Kidney epithelial cell (primary cell): ENCODE measurements at places on chromosomes 5 and 9. TPM values are rescaled to one million over a fixed set of nuclear protein-coding genes. Genes with fewer than 3 reads are reported as not detected.
A peak's percentile ranks its signal among the peaks of the same experiment; 100 is the strongest.

GRCh38 chr5:159341145-159341544 is 10.9 kb upstream of the IL12B start:
- DNase-seq = no peak

- DNase-seq = peak; percentile 82
Measured at GRCh38 chr9:76379494-76379893, 14.7 kb downstream of the RFK start.

GRCh38 chr9:36400332-36401163 is 479 bp upstream of the RNF38 start:
- DNase-seq = no peak

DNA sequence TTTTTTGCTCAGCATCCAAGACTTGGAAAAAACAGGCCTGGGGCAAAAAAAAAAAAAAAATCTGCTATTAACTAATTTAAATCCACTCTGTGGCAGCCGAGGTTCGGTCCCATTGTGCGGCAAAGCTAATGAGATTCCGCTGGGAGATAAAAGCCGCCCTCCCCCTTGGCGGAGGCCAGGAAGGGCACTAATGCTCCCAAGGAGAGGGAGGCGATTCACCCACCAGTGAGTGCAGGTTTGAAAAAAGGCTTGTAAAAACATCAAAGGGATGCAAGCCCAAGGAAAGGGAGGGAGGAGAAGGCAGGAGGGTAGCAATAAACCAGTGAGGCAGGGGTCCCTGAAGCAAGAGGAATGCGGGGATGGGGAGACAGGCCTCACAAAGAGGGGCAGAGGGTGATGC is 129.5 kb upstream of the RAPGEF1 start:
- no peak for DNase-seq

DNA sequence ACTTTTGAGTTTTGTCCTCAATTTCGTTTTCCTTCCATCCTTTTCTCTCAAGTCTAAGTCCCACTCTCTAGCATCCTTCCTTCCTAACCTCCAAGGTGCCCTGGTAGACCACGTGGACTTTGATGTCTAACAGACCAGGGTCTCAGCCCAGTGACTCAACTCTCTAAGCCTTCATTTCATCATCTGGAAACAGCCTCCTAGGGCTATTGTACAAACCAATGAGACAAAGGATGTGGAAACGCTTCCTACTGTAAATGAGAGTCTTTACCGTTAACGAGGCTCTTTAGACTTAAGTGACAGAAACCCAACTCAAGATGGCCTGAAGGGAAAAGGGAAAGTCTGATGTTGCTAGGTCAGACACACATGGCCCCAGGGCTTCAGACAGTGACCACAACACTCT is 49.2 kb upstream of the CPLX2 start:
- DNase-seq = no peak

GRCh38 chr9:25519286-25519685 is 159.0 kb downstream of the TUSC1 start:
- no peak for DNase-seq

DNA sequence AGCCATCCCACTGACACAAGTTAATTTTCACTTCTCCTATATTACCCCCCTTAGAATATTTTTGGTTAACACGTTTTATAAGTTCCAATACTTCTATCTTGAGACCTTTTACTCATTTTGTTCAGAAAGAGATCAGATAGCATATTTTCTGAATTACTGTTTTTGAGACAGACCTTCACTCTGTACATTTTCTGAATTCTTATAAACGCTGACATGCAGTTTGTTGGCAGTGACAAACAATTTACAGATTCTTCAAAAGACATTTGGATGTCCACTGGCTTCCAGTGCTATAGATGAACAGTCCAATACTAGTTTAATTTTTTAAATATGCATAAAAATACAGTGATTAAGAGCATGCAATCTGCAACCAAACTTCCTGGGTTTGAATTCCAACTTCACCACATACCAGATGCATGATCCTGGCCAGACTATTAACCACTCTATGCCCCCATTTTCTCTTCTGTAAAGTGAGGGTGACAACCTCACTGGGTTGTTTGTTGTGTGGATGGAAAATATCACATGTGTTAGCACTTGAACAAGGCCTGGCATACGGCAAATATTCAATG is 142.1 kb downstream of the AGTPBP1 start:
- no peak for DNase-seq

DNA sequence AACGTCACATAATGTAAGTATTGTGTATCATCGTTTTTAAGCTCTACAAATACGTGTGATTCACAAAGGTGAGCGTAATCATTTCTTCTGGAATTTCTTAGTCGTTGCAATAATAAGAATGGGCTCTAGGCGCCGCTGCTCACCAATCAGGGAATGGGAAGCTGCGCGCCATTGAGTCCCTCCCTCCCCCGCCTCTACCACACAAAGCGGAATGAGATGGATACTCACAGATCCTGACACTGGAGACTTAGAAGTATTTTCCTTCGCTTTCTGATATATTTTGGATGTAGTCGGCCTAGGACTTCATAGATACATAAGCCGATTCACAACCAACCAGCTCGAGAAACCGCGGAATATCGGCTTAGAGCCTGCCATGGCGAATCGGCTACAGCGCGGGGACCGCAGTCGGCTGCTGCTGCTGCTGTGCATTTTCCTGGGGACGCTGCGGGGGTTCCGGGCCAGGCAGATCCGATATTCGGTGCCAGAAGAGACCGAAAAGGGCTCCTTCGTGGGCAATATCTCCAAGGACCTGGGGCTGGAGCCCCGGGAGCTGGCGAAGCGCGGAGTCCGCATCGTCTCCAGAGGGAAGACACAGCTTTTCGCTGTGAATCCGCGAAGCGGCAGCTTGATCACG is at the start of gene PCDHGA11:
PCDHGA11 (plus strand) TSS at position 197 of the 634 bp plus-strand sequence; CDS start at position 374, 177 bp downstream.
- DNase-seq = no peak

- no peak for DNase-seq
Measured at GRCh38 chr5:175168882-175169507, 275.0 kb downstream of the DRD1 start.

DNA sequence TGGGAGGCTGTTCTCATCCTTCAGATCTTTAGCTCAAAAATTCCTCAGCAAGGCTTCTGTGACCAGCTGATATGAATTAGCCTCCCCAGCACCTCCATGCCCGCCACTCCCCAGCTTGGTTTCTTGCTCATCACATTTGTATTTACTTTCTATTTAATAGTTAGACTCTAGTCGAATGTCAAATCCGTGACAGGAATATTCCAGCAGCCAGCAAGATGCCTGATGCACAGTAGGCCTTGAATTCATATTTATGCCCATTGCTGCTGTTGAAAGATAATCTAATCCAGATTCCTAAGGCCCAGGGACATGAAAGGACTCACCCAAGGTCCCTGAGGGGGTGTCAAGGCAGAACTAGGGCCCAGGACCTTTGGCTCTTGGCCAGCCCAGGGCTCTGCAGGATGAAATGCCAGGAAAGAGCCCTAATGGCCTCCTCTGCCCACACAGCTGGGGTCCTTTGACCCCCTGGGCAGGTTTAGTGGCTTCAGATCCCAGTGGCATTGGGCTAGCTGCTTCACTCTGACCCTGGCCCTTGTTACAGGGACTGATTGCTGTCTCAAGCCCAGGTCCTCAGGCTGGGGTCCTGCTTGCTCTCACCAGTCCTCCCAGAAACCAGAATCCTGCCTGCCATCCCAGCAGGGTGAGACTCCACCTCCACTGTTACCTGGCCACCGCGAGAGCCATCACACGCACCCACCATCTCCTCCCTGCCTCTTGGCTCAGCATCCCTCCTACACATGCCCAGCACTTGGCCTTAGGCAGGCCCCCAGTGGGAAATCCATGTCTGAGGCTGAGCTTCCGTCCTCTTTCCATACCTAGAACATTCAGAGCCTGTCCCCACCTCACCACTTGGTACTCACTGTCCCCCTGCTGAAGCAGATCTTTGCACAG is 7.3 kb downstream of the CSF1R start:
- no peak for DNase-seq

- no peak for DNase-seq
Measured at GRCh38 chr9:2414465-2414864, 207.1 kb upstream of the VLDLR start.

DNA sequence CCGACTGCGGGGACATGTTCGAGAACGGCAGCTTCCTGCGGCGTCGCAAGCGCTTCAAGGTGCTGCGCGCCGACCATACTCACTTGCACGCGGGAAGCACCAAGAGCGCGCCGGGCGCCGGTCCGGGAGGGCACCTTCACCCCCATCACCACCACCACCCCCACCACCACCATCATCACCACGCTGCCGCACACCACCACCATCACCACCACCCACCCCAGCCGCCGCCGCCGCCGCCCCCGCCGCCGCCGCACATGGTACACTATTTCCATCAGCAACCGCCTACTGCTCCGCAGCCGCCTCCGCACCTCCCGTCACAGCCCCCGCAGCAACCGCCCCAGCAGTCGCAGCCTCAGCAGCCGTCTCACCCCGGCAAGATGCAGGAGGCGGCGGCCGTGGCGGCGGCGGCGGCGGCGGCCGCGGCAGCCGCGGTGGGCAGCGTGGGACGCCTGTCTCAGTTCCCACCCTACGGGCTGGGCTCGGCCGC is 514 bp downstream of the FOXB2 start:
- no peak for DNase-seq

DNA sequence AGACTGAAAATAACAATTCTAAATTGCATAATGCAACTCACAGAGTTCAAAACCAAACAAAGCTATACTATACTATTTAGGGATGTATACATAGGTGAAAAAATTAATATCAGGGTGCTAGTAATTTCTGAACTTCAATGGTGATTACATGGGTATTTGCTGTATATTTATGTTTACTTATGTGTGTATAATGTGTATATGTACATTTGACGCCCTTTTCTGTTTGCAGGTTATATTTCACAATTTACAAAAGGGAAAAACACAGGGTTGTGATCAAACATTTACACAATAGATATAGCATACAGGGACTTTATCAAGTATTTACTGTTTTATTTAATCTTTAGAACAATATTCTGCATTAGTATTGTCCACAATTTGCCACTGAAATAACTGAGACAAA is 184.0 kb downstream of the DENND1A start:
- no peak for DNase-seq

GRCh38 chr5:137646761-137647160 is 89.1 kb downstream of the KLHL3 start:
- no peak for DNase-seq

DNA sequence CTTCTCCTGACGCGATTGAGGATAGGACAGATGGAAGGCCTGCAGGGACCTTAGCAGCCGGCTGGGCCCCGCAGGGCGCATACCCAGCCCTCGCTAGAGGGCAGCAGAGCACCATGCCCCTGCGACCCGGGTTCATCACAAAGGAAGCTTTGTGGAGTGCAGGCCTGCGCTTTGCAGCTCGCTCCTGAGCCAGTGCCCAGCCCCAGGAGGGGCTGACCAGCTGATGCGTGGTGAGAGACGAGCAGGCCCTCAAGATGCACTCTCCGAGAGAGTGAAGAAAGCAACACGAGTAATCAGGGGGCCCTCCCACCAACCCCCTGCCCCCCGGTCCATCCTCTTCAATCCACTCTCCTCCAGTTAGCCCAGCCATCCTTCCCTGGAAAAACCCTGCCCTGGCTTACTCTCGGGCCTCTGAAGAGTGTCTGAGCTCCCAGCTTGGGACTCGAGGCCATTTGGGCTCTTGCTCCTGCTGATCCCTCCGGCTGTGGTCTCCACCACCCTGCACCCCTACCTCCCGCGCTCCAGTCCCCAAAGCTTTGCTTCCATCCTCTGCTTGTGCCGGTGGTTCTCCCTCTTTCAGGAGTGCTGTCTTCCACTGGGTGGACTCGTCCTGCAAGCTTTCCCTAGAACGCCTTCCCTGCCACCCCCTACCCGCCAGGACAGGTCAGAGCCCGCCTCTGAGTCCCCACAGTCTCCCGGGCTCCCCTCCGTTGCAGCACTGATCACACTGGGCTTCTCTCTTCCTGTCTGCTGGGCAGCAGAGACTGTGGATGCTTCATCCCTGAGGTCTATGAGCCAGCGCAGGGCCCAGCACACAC is 9.1 kb upstream of the KIF12 start:
- DNase-seq = no peak

DNA sequence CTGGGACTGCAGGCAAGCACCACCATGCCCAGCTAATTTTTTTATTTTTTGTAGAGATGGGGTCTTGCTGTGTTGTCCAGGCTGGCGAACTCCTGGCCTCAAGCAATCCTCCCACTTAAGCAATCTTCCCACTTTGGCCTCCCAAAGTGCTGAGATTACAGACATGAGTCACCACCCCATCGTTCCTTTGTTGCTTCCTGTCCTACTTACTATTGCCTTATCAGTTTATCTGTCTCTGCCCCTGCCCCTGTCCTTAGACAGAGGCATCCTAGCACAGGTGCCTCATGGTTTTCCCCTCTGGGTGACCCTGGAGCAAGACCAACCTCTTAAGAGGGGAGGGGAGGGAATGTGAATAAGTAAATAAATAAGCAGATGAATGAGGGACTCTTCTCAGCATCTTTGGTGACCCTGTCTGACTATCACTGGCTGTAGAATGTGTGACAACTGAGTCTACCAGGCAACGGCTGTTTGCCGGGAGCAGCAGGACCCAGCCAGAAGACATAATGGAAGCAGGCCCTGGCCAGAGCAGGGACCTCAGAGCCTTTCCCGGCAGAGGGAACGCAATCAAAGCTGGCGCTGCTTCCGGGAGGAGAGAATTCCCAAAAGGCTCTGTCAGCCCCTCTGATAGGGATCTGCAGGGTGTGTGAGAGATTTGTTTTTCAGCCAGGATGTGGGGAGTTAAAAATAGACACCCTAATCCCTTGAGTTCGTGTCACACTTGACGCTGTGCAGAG is 43.8 kb upstream of the DAB2IP start:
- DNase-seq = no peak

DNA sequence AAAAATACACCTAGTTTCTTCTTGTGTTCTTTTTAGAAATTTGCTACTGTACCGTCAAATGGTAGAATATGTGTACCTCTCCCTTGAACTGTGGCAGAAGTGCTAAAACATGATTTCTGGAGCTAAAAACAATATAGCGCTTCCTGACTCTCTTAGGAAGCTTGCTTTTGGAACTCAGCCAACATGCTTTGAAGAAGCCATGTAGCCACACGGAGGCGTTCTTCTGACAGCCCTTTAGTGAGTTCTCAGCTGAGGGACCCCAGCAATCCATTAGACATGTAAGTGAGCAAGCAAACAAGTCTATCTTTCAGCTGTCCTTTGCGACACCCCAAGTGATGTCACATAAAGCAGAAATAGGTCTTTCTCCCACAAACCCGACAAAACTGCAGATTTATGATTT is 917.0 kb downstream of the CDH9 start:
- no peak for DNase-seq

DNA sequence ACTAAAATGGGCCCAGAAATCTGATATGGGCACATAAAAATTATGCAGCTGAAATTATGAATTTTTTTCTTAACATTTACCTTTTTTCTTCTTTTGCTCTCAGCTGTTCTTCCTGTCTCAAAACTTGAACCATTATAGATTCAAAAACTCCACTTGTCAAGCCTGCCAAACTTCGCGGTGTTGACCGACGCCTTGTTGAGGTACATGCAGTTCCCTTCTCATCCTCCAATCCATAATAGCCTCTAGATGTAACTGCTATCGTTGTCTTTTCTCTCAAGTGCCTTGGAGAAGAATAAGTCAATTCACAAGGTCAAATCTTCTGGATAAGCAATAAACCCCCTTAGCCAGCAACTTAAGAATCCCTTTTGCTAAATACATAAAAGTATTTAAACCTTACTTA is 27.2 kb downstream of the RANBP6 start:
- no peak for DNase-seq

The SCGB3A1 gene
- 3.7 TPM in 1 of 2 replicates, not detected in the other for total RNA-seq

The KCNN2 gene
- 0.88 and 1.7 TPM in 2 replicates for total RNA-seq

The GLRA1 gene
- not detected in 2 replicates for total RNA-seq

The ZDHHC21 gene
- total RNA-seq = 7.5 and 7.7 TPM in 2 replicates

The RFX3 gene
- total RNA-seq = 4.4 and 5.6 TPM in 2 replicates

The SOHLH1 gene
- total RNA-seq = not detected in 2 replicates

The LCN6 gene
- total RNA-seq = not detected in 2 replicates
